Activated CD8-positive, alpha-beta memory T cell treated with anti-CD3 and anti-CD28 coated beads, Interleukin-2, amount 50 U/mL, for 48 hours (primary cell): ENCODE measurements at places on chromosomes 3 and 15.

GRCh38 chr3:184734903-184735701 is 23.2 kb upstream of the MAGEF1 start:
- peak; percentile 36 for DNase-seq

DNA sequence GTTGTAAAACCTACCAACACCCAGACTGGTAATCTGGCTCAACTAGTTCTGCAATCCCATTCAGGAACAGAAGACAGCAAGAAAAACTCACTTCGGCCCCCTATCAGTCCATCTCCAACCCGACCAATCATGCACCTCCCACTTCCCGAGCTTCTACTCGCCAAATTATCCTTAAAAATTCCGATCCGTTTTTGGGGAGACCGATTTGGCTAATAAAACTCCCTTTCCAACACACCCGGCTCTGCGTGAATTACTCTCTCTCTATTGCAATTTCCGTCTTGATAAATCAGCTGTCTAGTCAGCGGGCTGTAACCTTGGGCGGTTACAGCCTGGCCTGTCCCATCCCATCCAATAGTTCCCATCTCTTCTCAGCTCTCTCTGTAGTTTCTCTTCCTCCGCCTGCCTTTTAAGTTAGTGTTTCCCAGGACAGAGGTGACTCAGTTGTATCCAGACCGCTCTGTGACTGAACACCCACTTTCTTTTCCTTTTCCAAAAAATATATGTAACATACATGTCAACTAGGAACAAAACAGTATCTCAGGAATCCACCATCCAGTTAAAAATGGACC is 780 bp upstream of the ACAD9 start:
- no peak for DNase-seq

DNA sequence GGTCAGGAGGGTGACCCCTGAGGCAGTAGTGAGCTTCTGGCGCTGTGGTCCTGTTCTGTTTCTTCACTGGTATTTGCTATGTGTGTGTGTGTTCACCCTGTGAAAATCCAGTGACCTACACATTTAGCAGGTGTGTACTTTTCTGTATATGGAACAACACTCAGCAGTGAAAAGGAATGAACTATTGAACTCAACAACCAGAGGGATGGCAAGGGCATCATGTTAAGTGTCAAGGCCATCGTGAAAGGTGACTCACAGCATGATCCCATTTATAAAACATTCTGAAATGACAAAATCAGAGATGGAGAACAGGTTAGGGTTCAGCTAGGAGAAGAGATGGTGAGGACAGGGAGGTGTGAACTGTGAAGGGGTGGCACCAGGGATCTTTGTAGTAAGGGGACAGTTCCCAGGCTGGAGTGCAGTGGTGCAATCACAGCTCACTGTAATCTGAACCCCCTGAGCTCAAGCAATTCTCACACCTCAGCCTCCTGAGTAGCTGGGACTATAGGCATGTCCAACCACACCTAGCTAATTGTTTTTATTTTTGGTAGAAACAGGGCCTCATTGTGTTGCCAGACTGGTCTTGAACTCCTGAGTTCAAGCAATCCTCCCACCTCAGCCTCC is 10.0 kb upstream of the RAB43 start:
- no peak for DNase-seq

DNA sequence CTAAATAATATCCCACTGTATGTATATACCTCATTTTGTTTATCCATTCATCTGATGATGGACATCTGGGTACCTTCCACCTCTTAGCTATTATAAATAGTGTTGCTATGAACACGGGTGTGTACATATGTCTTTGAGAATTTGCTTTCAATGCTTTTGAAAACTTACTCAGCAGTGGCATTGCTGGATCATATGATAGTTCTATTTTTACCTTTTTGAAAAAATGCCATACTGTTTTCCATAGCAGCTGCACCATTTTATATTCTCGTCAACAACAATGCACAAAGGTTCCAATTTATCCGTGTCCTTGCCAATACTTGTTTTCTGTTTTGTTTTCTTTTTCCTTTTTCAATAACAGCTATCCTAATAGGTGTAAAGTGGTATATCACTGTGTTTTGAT is 77.1 kb downstream of the PEAK1 start:
- DNase-seq: no peak

GRCh38 chr3:10672422-10672821 is 143.6 kb upstream of the SLC6A11 start:
- DNase-seq: no peak

GRCh38 chr15:40182358-40183029 is 21.6 kb downstream of the BUB1B start:
- no peak for DNase-seq

- DNase-seq: no peak
Measured at GRCh38 chr3:71511037-71511436, 72.5 kb downstream of the FOXP1 start.

- DNase-seq: no peak
Measured at GRCh38 chr3:124586126-124587052, 143.9 kb upstream of the UMPS start.

DNA sequence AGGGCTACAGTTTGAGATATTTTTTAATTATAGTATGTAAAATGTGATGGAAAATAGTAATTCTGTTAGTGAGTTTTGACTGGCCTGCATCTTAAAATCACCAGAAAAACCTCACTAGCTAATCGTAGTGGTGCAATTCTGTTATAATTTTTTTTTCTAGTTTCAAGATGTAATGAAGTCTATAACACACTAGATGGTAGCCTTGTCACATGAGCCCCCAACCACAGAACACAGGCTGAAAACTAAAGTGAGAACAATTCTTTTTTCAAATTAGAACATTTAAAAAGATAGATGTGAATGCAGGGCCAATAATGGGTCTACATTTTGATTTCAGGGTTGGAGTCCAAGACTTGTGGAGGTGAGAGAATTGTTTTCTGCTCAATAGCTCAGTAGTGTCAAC is 83.3 kb upstream of the KCNH8 start:
- no peak for DNase-seq

DNA sequence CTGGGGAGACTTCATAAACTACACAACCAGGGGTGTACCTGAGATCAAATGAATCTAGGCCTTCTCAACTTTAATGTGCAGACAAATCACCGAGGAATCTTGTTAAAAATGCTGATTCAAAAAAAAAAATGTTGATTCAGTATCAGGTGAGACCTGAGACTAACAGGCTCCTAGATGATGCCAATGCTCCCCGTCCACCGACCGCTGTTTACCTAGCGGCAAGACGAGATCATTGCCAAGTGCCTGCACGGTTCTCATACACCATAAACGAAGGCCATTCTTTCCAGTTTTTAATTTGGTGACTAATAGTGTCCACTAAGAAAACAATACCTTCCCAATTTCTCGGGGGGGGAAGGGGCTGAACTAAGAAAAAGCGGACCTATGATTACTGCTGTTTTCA is 2.5 kb upstream of the FSIP1 start:
- no peak for DNase-seq

DNA sequence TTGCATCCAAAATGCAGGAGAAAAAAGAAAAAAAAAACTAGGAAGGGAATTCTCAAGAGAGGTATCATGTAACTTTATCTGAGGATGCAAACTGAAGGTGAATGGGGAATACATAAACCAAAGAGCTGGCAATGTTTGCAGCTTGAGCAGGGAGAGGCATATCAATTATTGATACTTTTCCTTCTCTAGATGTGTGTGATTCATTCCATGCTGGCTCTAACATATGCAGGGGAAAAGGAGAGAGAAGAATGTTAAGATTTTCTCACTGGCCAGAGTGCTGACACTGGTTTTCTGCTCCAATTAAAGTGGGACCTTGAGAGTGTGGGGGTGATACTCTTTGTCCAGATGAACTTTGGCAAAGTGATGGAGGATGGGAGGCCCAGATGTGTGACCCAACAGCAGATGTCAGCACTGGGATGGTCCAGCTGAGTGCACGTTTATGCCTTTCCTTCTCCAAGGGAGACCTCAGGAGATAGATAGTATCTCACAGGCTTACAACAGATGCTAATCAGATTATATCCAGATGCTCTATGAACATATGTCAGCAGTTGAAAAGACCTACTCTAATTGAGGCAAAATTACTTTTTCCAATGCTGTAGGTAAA is 50.0 kb upstream of the PSMD6 start:
- DNase-seq: no peak

GRCh38 chr15:55638764-55639163 is 50.6 kb upstream of the PYGO1 start:
- no peak for DNase-seq

GRCh38 chr3:171127611-171128010 is 101.1 kb upstream of the SLC2A2 start:
- DNase-seq: no peak

DNA sequence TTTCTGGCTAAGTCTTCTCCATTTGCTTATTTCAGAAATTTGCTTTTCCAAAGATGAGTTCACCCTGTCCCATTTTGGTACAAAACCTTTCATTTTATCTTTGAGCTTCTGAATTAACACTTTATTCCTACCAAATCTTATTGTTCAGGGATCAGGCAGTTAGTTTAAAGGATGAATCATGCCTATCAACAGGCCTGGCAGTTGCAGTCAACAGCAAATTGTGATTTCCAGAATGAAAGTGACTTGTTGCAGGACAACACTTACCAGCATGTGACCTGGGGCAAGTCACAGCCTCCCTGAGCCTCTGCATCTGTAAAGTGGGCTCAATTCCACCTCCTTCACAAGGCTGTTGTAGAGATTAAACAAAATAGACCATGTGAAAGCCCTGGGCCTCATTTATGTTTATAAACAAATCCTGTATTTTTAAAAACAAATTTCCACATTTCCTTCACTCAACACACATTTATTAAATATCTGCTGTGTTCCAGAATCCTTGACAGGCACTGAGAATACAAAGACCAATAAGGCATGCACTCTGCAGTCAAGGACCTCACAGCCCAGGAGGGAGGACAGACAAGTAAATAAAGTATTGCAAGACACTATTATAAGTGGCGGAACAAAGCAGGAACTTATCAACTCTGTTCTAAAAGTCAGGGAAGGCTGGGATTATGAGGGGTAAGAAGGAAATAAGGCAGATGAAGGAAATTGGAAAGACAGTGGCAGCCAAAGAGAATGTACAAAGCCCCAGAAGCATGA is 359.1 kb upstream of the IL12A start:
- DNase-seq: no peak

DNA sequence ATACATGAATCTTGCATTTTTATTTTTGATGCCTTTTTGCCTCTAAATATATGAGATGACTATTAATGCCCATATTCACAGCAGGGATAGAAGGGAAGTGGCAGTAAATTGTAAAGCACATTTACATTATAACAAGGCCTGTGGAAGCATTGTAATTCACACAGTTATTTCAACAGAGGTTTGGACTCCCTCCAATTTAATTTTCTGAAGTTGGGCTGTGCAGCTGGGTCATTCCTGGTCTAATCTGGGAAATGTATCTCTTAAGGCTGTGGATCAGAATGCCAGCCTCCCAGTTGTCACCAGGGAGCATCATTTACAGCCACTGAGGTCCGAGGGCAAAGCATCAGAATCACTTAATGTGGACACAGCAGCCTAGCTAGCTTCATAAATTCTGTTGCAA is 434.5 kb downstream of the MFSD1 start:
- DNase-seq: no peak
